ENCODE measurements at places on chromosomes 2 and 18.

DNA sequence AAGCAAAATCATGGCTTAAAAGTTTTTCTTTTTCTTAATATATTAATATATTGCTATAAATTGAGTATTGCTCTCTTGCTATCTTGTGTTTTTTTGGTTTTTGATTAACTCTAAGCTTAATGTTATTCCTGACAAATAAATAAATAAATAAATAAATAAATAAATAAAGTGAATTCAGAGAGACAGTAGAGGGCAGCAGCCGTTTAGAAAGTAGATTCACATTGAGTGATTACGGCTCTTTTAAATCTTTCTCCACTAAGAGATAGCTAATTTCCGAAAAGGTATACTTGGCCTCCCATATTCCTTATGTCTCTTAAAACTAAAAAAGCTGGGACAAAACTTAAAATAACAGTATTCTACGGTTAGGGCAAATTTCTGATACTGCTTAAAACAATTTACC, 34.3 kb downstream of the MSH2 start:
- DNase-seq: no peak

GRCh38 chr18:9960258-9960904, 46.6 kb downstream of the VAPA start:
- DNase-seq: no peak

GRCh38 chr2:207251573-207252192, 85.9 kb upstream of the KLF7 start:
- DNase-seq: no peak

- DNase-seq: no peak
Observed at GRCh38 chr2:182391443-182391842, 35.4 kb downstream of the PDE1A start.

- DNase-seq: no peak
Observed at GRCh38 chr18:74284191-74284979, 7.4 kb downstream of the CYB5A start.

DNA sequence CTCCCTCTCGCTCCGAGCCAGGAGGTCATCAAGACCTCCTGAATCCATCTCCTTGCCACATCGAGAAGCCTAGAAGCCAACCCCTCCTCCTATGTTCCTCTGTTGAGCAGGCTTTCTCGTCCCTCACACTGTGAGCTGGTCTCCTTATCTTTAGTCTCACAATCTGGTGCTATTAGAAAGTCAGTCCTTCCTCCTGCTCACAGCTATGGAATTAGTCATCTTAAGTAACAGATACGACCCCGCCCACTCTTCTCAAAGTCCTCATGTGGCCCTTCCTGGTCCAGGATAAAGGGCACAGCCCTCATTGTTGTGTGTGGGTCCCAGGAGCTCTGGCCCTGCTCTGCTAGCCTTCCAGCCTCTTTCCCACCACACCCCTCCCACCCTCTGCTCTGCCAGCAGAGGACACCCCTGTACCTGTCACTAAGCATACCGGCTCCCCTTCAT, 41.4 kb upstream of the TRIB2 start:
- no peak for DNase-seq

GRCh38 chr2:6906165-6906741, 11.0 kb upstream of the RNF144A start:
- DNase-seq: no peak

- no peak for DNase-seq
Observed at GRCh38 chr2:72883356-72883962, 3.7 kb upstream of the SPR start.

- DNase-seq: no peak
Observed at GRCh38 chr2:229417916-229418315, 146.8 kb upstream of the PID1 start.

DNA sequence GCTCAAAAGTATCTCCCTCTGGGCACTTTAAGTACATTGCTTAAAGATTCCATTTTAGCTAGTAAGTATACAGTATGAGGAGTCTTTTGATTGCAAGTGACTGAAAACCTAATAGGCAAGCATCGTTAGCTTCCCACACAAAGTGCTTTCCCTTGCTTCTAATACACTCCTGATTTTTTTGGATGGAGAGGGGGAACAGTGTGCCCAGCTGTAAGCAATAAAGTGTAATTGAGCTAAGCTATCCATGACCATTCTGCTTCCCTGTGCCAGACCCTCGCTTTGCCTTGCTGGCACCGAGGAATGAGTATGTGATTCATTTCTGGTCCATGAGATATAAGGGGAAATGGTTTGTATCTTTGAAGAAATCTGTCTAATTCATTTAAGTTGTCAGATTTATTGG, 3.8 kb upstream of the ZNF24 start:
- no peak for DNase-seq

DNA sequence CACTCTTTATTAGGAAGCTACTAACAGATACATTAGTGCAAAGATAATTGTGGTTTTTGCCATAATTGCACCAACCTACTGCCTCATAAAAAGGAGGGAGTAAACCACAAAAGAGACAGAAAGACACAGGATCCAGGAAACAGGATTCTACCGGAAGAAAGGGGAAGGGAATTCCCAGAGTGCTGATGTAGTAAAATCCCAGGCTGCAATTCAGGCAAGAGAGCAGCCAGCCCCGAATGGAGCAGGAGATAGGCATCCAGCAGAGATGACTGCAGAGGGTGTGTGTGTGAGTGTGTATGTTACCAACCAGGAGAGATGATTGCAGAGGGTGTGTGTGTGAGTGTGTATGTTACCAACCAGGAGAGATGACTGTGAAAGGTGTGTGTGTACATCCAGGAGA, 84.4 kb downstream of the KCNS3 start:
- DNase-seq: no peak

DNA sequence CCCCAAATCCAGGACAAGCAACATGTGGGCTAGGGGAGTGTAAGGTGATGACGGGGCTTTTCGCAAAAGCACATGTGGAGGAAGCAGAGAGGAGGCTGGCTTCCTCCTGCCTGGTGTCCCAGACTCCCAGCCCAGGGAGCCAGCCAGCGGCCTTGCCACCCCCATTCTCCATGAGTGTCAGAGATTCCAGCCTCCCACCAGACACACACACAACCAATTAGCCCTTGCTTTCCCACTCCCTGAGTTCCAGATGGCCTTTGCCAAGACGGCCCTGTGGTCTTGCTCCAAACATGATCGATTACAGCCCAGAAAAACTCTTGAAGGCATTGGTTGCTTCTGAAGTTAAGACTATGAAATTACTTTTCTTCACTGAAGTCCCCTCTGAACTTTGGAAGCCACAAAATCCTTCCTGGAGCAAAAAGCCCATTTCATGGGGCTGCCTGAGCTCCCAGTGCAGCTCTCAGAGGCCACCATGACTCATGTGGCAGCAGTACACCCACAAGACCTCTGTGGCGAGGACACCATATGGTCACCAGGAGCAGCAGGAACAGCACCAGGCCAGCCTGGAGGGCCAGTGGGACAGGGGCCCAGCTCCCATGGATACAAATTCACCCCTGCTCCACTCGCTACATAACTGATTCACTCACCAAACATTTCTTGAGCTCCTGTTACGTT, 69.1 kb upstream of the PID1 start:
- no peak for DNase-seq

GRCh38 chr2:21254170-21254965, 130.6 kb downstream of the TDRD15 start:
- no peak for DNase-seq

DNA sequence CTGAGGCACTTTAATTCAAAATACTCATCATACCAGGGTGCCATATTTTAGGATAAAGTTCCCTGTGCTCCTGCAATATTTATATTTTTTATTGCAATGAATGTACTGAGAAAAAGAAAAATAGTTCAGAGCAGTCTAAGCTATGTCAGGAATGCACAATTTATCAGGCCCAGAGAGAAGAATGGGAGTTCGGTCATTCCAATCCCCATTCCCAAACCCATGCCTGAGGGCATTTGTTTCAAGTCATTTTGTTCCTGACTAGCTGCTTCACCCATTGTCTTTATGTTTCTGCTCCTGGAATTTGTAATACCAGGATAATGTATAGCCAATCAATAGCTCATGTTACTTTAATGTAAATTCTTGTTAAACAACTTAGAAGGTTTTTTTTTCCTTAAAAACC, 24.4 kb upstream of the FTCDNL1 start:
- DNase-seq: no peak

- no peak for DNase-seq
Observed at GRCh38 chr2:162821176-162821575, 17.4 kb downstream of the KCNH7 start.

- no peak for DNase-seq
Observed at GRCh38 chr2:25063876-25064660, 22.2 kb downstream of the EFR3B start.

DNA sequence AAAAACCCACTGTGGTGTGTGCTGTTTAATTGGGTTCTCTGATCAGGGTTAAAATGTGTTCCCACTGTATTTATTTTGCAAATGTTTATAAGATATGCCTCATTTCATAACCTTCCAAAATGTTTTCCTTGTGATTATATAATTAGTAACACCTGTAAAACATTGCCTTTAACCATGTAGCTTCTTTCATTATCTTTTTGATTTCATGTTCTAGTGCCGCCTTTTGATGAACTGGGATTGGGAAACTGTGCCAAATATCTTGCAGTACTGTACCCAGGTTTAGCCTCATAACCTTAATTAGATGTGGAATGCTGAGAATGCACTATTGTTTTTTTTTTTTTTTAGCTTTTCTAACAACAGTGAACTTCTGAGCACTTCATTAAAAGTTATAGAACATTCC, 96.9 kb downstream of the TANC1 start:
- DNase-seq: no peak

- DNase-seq: no peak
Observed at GRCh38 chr2:220946552-220946951, 625.6 kb downstream of the EPHA4 start.

DNA sequence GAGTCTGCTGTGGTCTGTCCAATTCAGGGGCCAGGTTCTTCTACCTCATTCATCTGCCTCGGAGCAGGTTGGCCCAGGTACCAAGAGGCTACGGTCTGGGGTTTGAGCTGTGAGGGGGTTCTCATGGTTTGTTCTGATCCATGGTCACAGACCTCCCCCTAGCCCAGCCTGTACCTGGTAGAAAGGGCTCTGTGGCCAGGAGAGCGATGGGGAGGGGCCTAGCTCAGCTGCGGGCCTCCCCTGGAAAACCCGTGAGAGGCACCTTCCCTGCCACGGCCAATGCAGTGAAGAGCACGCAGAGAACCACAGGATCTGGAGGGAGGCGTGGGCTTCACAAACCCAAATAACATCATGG, 19.6 kb upstream of the ALLC start:
- no peak for DNase-seq

DNA sequence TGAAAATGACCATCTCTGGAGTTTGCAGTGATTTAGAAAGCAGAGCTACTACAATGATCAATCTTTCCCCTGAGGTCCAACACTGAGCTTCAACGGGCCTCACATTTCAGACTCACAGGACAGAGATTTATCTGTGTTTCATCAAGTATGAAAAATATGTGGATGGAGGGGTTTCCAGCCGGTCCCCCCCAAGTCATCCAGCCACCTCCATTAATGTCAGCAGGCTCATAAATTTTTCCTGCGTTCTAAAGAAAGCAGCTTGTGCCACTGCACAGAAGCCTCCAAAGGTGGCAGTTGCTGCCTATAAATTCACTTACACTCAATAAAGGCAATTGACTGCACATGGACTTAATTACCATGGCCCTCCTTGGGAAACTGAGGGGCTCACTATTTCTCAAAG, 117.4 kb upstream of the ACKR3 start:
- no peak for DNase-seq

DNA sequence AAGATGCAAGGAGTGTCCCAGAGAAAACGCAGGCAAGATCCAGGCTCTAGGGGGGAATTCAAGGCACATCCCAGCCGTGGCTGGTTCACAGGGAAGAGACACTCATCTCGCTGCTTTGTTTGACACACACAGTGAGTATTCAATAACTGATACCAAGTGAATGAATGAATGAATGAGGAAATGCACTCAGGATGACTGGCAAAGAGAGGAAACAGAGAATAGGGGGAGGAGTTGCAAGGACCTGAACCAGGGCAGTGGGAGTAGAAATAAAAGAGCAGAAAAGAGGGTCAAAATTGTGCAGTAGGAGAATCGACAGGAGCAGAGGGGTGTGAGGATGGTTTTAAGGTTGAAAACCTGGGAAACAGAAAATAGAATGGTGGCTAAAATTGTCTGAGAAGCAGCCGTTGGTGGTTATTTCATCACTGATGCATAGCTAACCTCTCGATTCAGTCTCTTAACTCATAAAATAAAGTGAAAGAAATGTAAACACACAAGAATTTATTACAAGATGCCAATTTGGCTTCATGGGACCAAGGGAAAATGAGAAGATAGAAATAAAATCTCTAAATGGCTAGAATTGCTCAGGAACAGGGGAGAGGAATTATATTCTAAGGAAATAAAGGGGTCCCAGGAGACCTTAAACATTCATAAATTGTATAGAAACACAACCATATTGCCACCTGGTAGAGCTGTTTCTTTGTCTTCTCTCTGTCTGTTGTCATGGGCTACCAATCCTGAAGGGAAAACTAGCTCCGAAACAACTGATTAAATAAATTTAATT, 63.9 kb upstream of the PHLPP1 start:
- DNase-seq: no peak

- DNase-seq: peak; percentile 48
Observed at GRCh38 chr2:240435457-240435947, at the start of gene GPC1. GPC1 (plus strand) TSS chr2:240435663; CDS start chr2:240435919, 256 bp downstream.

GRCh38 chr2:176574484-176575236, 305.4 kb downstream of the MTX2 start:
- DNase-seq: no peak

GRCh38 chr2:8251291-8251690, 430.6 kb upstream of the ID2 start:
- DNase-seq: no peak

- DNase-seq: peak; percentile 56
Observed at GRCh38 chr2:26461601-26462023, 16.3 kb downstream of the OTOF start.

DNA sequence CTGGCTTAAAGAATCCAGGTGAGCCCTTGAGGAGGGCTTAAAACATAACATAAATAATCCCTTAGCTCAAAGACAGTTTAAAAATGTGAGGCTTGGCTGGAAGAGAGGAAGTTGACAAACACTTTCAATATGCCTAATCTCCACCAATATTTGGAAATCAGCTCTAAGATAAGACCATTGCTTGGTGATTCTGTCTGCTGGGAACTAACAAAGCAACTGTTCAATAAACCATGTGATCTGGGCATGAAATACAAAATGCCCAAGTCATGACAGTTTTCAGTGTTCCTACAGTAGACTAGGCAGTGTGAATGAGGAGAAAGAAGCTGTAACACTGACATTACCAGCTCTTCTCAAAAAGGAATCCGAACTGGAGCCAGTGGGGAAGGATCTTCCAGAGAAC, 10.7 kb downstream of the MFF start:
- DNase-seq: no peak
